ENCODE measurements at places on chromosomes 5 and 9.

DNA sequence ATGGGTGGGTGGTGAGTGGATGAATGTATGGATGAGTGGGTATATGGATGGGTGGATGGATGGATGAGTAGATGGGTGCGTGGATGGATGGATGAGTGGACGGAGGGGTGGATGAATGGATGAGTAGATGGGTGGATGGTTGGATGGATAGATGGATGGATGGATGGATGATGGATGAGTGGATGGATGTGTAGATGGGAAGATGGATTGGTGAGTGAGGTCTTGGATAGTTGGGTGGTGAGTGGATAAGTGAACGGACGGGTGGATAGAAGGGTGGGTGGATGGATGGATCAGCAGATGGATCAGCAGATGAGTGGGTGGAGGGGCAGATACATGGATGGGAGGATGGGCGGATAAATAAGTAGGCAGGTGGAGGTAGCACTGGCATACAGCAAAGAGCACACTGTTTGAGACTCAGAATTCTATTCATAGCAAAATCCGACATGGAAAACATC lies 163.5 kb downstream of the C9orf50 start:
- DNase-seq: no peak

GRCh38 chr9:21764846-21765245 lies 37.6 kb upstream of the MTAP start:
- DNase-seq: no peak

DNA sequence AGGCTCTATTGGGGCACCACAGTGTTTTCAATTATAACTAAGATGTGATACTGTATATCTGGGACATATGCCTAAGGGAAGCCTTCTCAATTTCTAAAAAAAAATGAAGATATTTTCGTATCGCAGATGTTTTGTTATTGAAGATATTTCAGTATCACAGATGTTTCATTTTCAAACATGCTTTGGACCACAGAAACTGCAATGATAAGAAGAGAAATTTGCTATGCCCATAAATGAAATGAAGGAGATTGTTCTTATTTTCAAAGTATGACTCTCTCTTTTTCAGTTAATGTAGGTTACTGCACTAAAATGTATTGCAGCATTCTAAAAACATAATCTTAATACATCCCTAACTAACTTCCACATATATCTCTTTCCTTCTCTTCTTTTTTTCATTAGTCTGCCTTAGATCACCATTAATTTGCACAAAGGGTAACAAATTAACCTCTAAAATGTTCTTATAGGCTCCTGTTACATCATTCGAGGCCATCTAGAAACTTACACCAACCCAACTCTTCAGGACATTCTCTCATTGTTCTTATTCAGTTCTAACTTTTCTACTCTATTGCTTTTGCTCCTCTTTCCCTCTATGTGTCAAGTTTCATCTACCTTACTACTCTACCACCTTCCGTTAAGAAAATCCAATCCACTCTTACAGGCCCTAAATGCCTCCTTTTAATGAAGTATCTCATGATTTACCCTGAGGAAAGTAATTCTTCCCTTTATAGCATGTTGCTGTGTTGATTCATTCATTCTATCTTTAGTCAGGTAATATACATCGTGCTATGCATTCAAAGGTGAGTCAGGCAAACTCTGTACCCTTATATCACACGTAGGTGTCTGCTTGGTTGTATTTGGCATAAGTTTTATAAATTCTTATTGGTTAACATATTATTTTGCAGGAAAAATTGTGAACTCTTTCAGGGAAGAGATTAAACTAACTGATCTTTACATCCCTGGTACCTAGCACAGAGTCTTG lies 70.5 kb downstream of the ST8SIA4 start:
- DNase-seq: no peak

GRCh38 chr5:122152266-122152900 lies 23.0 kb downstream of the ZNF474 start:
- DNase-seq: no peak

- no peak for DNase-seq
Measured at GRCh38 chr9:19186232-19186631, 44.3 kb upstream of the DENND4C start.

Data from DND-41 (cell line).